Activated CD4-positive, CD25-positive, alpha-beta regulatory T cell treated with anti-CD3 and anti-CD28 coated beads, Interleukin-2, amount 50 U/mL, for 16 hours (primary cell): ENCODE measurements at places on chromosomes 3 and 15.

DNA sequence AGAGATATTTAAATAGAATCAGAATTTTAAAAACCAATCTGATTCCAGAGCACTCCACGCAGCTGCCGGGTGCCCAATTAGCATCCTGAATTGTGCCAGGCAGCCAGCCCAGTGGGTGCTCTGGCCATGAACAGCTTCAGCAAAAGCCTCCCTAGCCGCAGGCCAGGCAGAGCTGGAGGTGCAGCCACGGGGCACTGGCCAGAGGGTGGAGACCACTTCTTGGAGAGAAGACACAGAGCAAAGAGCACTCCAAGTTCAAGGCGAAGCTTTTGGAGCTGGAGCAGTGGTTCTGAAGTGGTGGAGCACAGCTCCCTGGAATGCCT, 475.6 kb upstream of the PROK2 start:
- no peak for DNase-seq

DNA sequence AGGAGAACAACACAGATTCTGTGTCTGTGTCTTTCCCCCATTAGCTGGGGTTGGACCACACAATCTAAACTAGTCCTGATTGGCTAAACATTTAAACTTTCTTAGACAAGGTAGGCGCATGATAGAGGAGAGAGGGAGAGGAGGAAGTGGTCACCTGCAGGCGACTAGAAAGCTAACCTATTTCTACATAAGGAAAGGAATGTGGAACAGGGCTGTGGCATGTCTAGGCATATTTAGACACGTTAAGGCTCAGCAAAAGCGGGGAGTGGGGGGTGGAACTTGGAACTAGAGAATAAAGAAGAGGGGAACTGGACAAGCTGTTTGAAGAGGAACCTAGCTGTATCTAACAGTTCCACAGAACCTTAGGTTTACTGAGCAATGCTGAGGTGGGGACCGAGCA, 12.8 kb downstream of the LRRC28 start:
- no peak for DNase-seq

DNA sequence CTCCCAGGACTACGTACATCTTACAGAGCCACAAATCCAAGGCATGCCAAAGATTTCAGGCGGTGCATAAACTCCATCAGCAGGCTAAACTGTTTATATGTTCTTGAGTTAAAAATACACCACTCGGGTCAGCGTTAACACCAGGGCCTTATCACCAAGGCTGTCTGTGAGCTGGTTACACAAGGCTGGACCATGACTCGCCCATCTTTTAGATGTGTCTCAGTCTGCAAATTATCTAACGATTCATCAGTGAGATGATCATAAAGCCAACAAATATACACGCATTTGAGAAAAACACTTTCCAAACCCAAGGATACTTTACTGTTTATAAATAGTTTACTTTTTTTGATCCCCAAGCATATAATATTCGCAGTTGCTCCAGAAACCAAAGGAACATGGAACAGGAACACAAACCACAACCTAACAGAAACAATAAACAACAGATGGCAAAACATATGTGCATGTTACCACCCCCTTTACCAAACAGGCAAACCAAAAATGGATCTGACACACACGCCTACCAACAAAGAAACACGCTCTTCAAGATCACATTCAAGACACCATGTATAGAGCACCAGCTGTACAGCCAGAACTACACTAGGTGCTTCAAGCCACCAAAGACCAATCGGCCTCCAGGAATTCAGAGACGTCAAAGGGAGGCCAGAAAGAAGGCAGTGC, 15.4 kb downstream of the LRIG1 start:
- no peak for DNase-seq

DNA sequence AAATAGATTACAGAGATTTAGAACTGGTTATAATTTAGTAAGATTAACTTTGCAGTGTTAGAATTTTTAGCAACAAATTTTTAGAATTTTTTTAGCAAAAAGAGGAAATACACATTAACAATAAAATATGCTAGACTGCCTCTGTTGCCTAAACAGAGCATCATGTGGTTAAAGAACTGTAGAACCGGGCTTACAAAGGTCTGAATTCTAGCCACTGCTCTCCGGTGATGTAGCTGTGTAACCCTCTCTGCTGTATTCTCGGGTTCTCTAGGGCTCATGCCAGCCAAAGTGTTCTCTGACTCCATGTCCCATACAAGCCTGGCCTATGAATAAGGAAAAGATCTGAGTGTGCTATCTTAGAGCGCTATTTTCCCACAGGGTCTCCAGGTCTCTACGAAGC, 2.9 kb upstream of the P2RY12 start:
- DNase-seq, result no peak

GRCh38 chr15:96334017-96334704, 3.7 kb downstream of the NR2F2 start:
- DNase-seq, result no peak

DNA sequence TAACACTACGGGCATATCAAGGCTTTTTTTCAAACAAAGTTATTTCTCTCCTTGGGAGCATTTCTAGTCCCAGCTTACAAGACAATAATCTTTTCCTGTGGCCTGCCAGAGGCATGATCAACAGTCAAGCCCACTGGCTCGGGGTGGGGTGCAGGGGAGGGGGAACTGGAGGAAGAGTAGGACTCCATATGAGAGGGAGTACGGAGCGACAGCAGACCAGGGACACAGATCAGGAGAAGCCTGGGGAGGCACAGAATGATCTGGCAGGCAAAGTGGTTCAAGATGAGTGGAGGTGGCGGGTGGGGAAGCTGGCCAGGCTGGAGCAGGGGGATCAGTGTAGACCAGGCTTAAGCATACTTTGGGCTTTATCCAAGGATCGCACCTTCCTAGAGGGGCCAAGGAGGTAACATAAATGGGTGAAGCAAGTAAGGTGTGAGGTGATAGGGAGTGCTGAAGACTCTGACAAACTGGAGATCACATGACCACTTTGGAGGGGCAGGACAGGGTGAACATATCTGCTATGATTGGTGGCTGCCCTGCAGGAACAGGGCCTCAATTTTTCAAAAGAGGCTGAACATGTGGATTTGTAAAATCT, 37.4 kb downstream of the KLF15 start:
- DNase-seq, result no peak

DNA sequence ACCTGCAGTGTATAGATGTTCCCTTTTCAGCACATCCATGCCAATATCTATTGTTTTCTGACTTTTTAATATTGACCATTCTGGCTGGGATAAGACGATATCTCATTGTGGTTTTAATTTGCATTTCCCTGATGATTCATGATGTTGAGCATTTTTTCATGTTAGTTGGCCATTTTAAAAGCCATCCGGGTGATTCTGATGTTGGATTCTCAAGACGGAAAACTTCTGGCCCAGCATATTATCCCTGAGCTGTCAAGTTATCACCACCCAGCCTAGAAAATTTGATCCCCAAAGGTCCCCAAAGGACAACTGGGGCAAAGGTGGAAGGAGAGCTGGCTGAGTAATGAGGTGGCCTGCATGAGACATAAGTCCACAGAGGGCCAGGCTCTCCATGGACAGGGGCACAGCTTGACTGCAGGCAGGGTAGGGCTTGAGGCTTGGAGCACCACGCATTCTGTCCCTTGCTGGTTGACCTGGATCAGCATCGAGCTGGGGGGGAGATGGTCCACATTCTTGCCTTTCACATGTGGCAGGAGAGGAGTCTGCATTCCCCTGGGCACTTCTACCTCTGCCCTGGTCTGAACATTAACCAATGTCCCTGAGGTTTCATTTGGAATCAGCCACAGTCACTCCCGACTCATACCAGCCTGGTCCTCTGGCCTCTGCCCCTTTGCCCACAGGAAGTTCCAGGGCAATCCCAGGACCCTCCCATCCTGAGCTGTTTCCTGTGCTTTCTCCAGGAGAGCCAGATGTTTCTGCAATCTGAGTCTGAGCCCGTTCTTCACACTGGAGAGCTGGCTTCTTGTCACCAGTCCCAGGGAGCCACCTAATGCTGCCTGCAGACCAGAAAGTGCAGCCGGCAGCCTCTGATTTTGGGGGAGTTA, 69.2 kb downstream of the ISG20 start:
- DNase-seq, result no peak

- no peak for DNase-seq
These were observed 408.3 kb upstream of the RGMA start for GRCh38 chr15:93497291-93497690.

DNA sequence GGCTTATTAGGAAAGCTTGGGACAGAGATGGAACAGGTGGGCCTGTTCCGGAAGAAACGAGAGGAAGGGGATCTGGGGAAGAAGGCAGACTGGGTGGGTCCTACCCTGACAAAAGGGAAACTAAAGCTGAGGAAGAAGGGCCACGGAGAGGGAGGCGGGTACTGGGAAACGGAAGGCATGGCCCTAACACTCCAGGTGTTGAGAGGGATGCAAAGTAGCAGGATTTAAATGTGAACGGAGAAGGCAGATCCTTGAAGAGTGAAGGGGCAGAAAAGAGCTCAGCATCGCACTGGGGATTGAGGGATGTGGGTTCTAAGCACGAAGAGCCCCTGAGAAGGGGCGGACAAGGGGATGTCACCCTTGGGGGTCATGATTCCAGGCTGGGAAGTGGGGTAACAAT, 735 bp downstream of the STIMATE start:
- DNase-seq, result no peak

GRCh38 chr15:95182091-95182490, 950.7 kb downstream of the MCTP2 start:
- no peak for DNase-seq

DNA sequence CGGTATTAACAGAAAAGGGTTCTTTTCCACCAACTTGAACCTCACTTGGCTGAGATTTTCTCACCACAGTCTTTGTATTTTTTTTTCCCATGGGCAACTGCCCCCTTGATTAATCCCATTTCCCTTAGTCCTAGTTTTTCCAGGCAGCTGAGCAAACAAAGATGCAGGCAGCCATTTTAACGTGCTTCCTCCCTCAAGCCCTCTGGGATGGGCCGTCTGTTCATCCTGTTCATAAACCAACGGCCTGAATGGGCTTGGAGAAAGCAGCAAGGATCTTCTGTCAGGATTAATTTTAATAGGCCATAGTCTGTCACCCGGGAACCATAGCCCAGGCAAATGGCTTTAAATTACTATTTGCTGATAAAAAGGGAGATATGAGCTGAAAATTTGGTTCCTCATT, 10.4 kb upstream of the POLR2M start:
- no peak for DNase-seq

DNA sequence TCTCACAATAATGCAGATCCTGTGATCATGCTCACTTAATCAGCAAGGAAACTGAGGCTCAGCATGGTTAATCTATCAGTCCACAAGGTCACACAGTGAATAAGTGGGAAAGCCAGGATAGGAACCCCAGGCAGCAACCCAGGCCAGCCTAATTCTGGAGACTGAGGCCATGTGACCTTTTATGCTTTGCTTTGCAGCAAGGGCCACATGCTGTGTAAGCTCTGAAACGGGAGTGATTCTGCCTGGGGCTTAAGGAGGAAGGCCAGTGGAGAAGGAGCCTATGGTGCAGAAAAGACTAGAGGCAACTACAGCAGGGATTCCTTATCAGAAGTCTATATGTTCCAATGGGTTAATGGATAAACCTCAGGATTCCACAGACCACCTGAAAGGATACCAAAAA, 157.6 kb upstream of the PPP2R3A start:
- DNase-seq, result no peak

DNA sequence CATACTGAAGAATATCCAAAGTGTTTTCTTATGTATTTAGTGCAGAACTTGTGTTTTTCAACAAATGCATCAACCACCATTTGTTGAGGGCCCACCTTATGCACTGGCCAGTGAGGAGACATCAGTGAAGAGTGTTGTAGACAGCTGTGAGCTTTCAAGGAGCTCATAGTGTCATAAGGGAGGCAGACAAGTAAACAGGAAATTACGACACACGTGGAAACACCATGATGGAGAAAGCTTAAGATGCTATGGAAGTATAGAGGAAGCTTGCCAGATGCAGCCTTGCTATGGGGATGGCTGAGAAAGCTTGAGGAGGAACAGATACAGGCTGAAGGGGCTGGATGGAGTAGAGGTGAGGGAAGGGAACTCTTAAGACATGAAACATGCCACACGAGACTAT, 50.8 kb upstream of the PSMD6 start:
- no peak for DNase-seq

GRCh38 chr3:131193641-131194238, 167.1 kb downstream of the NEK11 start:
- DNase-seq, result no peak

DNA sequence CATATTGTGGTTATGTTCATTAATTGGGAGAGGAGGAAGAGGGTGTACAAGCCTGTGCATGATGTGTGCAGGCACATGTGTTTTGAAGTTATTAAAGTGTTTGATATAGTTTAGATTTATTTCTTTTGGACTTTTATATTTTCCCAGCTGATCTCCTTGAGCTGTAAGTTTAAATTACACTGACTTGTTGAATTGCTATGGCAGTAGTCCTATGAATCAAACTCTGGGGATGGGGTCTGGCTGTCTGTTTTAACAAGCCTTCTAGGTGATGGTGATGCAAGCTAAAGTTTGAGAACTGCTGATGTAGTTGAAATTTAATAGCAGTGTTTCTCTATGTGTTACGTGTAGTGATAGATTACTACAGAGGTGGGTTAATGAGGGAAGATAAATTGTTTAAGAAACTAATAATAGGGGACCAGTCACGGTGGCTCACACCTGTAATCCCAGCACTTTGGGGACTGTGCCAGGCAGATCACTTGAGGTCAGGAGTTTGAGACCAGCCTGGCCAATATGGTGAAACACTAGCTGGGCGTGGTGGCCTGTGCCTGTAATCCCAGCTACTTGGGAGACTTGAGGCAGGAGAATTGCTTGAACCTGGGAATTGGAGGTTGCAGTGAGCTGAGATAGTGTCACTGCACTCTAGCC, 7.0 kb downstream of the ARIH1 start:
- no peak for DNase-seq

- no peak for DNase-seq
These were observed 697 bp downstream of the CHSY1 start for GRCh38 chr15:101250873-101251829.

GRCh38 chr3:17195192-17195611, 310.4 kb downstream of the PLCL2 start:
- DNase-seq, result no peak

DNA sequence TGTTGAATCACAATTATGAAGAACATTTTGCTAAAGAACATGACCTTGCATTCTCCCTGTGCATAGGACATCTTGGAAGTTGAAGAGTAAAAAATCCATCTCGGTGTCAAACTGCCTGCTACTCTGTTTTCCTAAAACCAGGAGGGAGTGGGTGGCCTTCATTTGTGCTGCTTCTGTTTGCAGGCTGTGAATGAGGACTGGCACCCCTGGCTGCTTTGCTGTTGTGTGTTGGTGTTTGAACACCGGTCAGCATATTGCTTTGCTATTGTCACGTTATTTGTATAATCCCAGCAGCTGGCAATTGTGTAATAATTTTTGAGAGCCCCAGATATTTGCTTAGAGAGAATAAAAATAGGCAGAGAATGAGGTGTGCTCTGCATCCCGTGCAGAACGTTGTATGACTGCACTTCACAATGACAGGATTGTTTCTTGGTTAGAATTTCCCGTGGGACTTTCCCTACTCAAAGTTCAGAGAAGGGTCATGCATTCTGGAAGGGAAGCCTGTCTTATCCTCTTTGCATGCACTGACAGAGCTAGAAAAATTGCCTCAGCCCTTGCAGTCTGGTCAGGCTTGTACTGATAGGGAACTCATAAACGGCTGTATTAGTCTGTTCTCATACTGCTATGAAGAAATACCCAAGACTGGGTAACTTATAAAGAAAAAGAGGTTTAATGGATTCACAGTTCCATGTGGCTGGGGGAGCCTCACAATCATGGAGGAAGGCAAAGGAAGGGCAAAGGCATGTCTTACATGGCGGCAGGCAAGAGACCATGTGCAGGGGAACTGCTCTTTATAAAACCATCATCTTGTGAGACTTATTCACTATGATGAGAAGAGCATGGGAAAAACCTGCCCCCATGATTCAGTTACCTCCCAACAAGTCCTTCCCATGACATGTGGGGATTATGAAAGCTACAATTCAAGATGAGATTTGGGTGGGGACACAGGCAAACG, 16.3 kb downstream of the SV2B start:
- DNase-seq, result no peak

GRCh38 chr15:66293419-66294156, at the start of gene DIS3L:
DIS3L (plus strand) TSS chr15:66293568; CDS start chr15:66293597, 29 bp downstream.
- DNase-seq, result peak; percentile 25
